ENCODE measurements at places on chromosomes 2 and 18.

GRCh38 chr2:7906431-7906830, 775.4 kb upstream of the ID2 start:
- no peak for DNase-seq

GRCh38 chr18:27276479-27276878, 91.4 kb upstream of the CHST9 start:
- DNase-seq: no peak

GRCh38 chr2:20451341-20451740, 4.5 kb downstream of the RHOB start:
- DNase-seq: no peak

GRCh38 chr2:60140185-60140584, 413.3 kb downstream of the BCL11A start:
- DNase-seq: no peak

DNA sequence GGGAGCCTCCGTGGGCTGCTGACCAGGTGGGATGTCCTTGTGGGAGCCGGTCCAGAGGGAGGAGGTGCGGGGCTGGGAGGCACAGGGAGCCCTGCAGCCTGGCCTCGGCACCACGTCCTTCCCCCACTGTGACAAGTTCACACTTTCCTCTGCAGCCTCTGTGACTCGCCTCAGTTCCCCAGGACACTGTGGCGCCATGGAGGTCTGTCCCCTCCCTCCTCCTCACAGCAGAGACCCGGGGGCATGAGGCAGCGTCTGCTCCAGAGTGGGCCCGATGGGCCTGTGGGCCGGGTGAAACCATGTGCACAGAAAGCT, 27.3 kb upstream of the KCNG2 start:
- no peak for DNase-seq

DNA sequence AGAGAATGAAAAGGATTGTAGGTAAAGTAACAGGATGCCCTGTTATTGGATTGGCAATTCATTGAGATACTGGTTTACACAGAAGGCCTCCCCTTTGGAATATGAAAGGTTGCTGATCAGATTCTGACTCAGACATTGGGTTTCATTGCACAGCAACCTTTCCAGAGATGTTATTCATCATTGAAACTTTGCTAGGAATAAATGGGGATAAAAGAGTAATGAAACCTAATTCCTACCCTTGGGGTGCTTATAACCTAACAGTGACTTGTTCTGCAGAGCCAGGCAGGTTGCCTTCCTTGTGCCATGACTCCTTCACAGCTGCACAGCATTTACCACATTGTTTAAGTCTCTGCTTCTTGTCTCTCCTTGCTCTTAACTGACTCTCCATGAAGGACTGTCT, 5.0 kb downstream of the NAB1 start:
- no peak for DNase-seq

DNA sequence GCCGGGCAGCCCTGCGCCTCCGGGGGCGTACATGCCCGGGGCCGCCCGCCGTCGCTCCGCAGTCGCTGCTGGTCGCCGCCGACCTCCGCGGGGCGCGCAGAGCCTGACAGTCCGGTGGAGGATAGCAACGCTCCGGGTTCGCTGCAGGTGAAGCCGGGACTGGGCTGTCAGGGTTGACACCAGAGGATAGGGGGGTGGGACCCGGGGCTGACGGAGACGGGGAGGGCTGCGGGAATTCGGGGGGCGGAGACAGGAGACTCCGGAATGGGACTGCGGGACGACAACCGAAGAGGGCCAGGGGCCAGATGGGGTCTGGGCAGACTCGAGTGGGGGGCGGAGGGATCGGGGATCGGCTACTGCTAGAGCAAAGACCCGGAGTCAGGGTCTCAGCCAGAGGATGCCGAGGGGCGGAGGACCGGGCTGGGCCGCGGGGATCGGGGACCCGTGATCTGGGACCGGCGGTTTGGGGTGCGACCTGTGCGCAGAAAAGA, 403 bp downstream of the TMEM127 start:
- peak; percentile 57 for DNase-seq

DNA sequence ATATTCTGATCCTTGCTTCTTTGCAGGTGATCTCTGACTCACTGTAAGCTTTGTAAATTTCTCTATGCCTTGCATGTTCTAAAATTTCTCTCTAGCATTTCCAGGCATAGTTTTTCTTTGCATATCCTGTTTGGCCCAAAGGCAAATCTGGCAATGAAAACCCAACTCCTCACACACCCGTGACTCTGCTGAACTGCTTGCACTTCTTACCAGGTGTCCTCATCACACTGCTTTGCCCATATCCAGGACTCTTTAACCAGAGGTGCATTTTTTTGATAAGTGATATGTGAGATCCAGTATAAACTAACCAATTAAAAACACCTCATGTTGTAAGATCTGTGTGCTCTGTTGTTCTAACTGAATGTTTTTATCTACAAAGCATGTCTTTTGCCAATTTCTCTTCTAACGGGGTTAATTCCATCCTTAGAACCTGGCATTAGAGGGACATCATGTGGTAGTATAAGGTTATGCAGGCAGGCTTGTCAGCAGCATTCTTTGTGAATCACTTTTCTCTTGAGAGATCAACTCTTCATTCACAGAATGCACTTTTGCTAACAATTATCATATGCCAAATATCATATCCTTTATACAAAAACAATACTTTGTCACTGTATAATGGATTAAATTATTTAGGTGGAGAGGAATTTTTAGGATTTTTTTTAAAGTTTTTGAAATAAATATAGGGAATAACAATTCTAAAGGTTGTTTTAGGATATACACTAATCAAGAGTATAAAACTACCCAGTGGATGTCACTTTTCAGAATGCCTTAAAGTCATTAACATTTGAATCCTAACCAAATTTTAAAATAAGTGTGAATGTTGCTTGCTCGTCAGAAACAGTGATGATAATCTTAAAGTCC, 20.8 kb upstream of the TMX3 start:
- DNase-seq: peak; percentile 11

- DNase-seq: no peak
Observed at GRCh38 chr2:38239452-38239851, 137.6 kb downstream of the ATL2 start.

DNA sequence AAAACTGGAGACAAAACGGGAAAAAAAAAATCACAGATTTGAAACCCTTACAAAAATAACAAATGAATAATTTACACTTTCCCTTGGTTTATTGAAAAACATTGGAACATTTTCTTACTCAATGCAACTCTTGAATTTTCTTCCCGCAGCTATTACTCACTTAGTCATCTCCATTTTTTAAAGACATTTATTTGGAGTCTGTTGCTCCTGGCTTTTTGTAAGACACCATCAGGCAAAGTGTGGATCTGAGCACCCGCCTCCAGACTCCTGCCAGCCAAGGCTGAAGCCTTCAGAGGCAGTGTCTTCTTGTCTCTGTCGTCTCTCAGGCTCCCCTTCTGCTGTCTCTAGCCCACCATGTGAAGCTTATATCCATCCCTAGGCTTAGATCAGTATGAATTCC, 46.2 kb downstream of the TRIB2 start:
- no peak for DNase-seq

DNA sequence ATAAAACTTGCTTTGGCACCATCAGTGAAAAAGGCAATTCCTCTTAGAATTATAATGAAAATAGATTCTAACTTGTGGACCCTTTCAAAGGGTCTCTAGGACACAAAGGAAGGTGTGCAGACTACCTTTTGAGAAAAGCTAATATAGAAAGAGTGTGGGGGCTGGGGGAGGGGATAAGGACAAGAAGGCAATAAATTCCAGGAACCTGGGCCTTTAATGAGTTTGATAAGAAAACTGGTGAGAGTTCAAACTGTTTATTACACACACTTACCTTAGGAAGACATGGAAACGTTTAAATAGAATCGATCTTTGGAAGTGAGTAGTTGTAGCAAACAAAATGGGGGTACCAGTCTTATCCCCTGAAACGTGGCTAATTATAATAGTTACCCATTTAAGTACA, 39.6 kb upstream of the PGAP1 start:
- no peak for DNase-seq

DNA sequence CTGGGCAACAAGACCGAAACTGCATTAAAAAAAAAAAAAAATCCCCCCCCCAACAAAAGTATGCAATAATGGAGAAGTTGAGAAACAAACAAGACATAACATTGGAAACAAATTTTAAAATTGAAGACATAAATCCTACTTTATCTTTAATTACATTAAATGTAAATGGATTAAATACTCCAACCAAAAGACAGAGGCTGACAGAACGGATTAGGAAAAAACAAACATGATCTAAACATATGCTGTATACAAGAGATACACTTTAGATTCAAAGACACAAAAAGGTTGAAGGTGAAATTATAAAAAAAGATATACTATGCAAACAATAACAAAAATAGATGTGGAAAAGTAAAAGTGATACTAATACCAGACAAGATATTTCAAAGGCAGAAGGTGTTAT, 350.8 kb upstream of the RGPD4 start:
- DNase-seq: no peak

- no peak for DNase-seq
Observed at GRCh38 chr2:43469094-43469493, 126.7 kb downstream of the THADA start.
